ENCODE measurements at places on chromosomes 6 and 20. TPM values are rescaled to one million over a fixed set of nuclear protein-coding genes. Genes with fewer than 3 reads are reported as not detected.

The FOXQ1 gene
- not detected for total RNA-seq

The CRIP3 gene
- not detected for total RNA-seq

The MMUT gene
- 13.3 TPM for total RNA-seq

The RNF144B gene
- 0.68 TPM for total RNA-seq

The CCR6 gene
- total RNA-seq: not detected
